ENCODE measurements at places on chromosomes 6 and 20.
A peak's percentile ranks its signal among the peaks of the same experiment; 100 is the strongest.

DNA sequence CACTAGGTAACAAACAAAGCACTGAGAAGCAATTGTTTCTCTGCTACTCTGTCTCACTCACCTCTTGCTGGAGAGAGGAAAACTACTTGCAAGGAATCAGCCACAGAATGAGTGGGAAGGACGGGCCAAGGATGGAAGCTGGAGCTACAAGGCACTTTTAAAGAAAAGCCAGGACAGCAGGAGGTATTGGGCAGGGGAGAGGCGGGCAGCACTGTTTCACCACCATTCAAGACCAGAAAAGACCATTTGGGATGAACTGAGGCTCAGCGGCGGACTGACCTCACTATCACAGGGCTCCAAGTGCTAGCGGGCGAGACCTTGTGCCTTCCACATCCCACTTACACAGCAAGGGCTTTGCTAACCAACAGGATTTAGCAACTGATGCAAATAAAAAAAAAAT is 137.4 kb downstream of the IPCEF1 start:
- DNase-seq, result no peak
- H3K27me3 ChIP-seq, result no peaks in the 10 kb centered on the region
- H3K36me3 ChIP-seq, result no peaks in the 10 kb centered on the region
- no peak overlapping the region for H3K4me3 ChIP-seq

DNA sequence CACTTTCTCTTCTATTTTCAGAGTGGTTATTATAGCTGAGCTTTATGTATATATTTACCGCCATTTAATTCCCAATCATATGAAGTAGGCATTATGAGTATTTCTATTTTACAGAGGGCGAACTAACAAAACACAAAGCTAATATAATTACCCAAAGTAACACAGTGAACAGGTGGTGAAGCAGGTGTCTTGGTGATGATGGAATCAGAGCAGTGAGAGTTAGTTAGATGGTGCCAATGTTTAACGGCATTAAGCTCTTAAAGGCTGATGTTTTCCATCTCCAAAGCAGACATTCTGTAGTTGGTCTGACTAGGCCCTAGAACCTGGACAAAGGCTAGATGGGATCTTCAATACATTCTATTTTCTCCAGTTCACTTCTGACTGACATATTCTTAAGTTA is 551.1 kb upstream of the SYNCRIP start:
- no peak overlapping the region for H3K27ac ChIP-seq
- no peak overlapping the region for H3K4me3 ChIP-seq
- H3K4me1 ChIP-seq, result no peaks in the 10 kb centered on the region
- DNase-seq, result no peak
- H3K27me3 ChIP-seq, result no peaks in the 10 kb centered on the region

DNA sequence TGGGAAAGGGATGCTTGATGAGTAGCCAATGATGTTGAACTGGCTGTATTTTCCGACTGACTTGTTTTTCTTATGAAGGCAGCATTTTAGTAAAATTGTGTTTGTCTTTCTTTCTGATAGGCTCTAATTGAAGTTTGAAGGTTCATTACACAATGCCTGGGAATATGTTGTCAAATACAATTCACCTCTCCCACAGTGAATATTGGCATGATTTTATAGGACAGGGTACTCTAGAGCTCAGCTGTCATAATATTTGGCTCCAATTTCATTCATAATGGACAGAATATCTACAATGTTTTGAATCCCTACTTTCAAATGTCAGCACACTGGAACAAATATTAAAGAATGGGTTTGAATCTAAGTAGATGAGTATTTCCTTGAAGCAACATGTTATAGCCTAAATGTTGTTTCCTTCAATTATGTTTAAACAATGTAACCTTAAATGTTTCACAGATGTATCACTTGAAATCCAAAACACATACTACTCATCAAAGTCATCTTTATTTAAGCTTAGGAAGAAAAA is 81.4 kb downstream of the LAMA2 start:
- peaks cover 1% of the 10 kb centered on the region for H3K27me3 ChIP-seq
- no peaks in the 10 kb centered on the region for H3K4me1 ChIP-seq
- peak; percentile 51 for DNase-seq
- H3K36me3 ChIP-seq, result no peaks in the 10 kb centered on the region

DNA sequence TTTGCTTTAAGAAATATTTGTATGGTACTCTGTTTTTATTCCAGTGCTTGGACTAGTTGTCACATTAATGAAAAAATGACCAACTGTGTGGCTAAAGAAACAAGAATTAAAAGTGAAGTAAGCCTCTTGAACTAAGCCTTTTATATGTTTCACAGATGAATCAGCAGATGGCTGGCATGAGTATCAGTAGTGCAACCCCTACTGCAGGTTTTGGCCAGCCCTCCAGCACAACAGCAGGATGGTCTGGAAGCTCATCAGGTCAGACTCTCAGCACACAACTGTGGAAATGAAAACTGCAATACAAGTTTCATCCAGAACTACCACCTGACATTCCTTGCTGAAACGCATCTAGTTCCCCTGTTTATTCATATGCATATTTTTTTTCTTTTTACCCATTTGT is 96.8 kb downstream of the B3GAT2 start:
- no peak for DNase-seq
- H3K4me1 ChIP-seq, result no peaks in the 10 kb centered on the region
- H3K4me3 ChIP-seq, result no peak overlapping the region

DNA sequence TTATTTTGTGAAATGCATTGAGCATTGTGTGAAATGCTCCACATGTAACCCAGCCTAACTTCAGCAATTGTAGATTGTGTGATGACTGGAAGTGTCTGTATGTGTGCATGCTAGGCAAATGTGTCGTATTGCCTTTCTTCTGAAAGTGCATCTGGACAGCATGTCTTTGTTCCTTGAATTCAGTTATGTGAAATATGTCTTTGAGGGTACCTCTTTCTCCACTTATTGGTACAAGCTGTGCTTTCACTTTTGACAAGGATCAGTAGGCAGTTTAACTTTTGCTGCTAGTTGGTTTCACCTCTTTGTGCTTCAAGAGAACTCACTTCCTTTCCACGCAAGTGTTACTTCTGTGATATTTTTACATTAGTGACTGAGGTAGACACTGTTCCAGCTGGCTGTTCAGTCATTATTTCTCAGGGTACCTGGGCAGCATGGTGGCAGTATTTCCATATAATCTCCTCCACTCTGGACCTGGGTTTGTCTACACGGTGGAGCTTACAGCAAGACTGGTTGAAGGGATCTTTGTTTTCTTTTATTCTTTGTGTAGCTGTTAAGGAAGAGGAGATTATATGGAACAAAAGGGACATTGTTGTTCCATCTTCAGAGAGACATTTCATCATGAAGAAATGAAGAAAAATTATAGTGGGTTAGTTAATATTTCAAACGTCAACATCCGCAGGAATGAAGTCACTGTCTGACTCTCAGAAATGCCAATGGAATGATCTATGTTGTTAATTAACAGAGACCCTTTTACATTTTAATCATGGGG is 175.4 kb downstream of the UTRN start:
- H3K36me3 ChIP-seq, result peaks cover 16% of the 10 kb centered on the region
- H3K4me1 ChIP-seq, result no peaks in the 10 kb centered on the region
- H3K27ac ChIP-seq, result no peak overlapping the region
- DNase-seq, result no peak
- H3K4me3 ChIP-seq, result no peak overlapping the region

DNA sequence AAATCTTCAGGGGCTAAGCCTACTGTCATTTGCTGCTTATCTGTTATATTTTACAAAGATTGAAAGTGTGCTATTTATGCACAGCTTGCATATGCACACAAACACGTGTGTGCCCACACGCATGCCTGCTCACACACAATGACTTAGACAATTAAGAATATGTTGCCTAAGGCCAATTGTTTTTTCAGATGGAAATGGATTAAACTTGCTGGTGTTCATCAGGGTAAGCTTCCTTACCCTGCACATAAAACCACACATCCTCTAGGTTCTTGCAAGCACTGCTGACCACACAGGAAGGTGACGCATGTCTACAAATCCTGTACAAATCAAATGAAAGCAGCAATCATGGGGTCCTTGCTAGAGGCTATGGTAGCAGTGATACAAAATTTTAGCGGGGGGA is 58.4 kb downstream of the GJA10 start:
- peaks cover 8% of the 10 kb centered on the region for H3K4me1 ChIP-seq
- H3K4me3 ChIP-seq, result no peak overlapping the region
- DNase-seq, result no peak
- no peak overlapping the region for H3K27ac ChIP-seq
- H3K36me3 ChIP-seq, result no peaks in the 10 kb centered on the region

DNA sequence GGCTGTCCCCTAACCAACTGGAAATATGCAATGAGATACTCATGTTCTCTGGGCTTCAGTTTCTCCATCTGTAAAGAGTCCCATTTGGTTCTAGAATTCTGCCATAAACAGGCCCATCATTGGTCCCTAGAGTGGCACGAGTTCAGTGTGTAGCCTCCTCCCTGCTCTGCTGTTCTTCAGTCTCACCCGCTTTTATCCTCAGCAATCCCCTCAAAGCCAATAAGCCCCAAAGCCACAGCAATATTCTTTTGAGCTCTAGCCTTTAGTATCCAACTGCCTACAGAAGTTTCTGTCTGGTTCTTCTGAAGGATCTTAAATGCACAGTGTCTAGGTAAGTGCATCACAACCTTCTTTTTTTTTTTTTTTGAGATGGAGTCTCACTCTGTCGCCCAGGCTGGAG is 9.8 kb upstream of the MRPS18A start:
- H3K27ac ChIP-seq, result no peak overlapping the region
- no peak overlapping the region for H3K4me3 ChIP-seq
- H3K4me1 ChIP-seq, result peaks cover 30% of the 10 kb centered on the region
- no peaks in the 10 kb centered on the region for H3K36me3 ChIP-seq
- no peak for DNase-seq
- H3K27me3 ChIP-seq, result no peaks in the 10 kb centered on the region

DNA sequence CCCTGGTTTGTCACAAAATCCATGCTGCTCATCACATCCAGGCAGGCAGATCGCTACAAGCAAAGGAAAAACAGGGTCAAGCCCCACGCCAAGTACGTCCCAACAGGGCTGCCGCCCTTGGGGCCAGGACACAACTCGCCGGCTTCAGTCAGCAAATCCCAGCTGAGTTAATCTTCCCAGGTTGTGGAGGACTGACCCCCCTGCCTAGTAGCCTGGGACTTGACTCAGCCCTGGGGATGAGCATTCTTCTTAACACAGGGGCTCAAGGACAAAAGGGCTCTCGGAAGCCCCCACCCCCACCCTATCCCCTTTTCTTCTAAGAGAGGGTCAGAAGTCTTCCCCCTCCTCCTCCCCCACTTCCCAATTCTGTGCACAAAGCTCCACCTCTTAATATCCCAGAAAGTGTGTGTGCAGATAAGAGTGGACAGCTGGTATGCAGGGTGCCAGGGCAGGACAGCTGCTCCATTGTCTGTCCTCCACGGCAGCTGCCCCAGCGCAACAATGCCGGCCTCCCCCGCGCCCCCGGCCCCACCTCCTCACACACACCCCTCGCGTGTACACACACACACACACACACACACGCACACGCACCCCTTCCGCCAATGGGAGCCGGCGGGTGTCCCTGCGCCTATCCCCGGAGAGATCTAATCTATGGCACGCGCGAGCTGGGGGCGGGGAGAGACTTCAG is 4.5 kb downstream of the DLL1 start:
- no peak for DNase-seq
- H3K27me3 ChIP-seq, result peaks cover 25% of the 10 kb centered on the region
- H3K27ac ChIP-seq, result no peak overlapping the region
- H3K4me1 ChIP-seq, result peaks cover 14% of the 10 kb centered on the region
- no peak overlapping the region for H3K4me3 ChIP-seq

DNA sequence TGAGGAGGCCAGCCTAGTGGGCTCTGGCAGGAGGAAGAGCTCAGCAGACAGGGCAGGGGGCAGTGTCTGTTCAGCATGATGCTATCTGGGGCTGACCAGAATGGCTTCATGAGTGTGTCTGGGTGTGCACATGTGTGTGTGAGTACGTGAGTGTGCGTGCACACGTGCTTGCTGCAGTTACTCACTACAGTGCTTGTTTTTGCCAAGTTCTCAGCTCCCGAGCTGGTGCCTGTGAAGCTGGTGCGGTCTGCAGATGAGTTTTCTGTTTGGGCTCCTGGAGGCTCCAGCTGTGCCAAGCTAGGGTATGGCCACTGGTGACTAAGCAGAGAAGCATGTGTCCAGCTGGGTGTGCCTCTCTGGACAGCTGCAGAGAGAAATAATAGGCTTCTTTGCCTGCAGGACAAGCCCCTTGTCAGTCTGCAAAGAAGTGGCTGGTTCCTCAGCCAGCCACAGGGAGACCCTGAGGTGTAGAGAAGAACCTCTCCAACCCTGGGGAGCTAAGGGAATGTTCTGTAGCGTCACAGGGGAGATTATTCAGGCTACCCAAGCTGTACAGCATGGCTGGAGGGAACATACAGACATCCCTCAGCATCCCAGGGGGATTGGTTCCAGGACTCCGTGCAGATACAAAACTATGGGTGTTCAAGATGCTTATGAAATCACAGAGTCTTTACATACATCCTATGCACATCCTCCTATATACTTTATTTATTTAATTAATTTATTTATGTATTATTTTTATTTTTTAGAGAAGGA is 40.2 kb upstream of the FAM50B start:
- no peaks in the 10 kb centered on the region for H3K27me3 ChIP-seq
- peak overlapping the region; percentile 84 for H3K27ac ChIP-seq
- DNase-seq, result peak; percentile 81
- H3K4me3 ChIP-seq, result no peak overlapping the region
